ENCODE measurements at places on chromosomes 2 and 18. TPM values are rescaled to one million over a fixed set of nuclear protein-coding genes. Genes with fewer than 3 reads are reported as not detected.

Gene DNER
- 2.6 TPM for total RNA-seq

Gene TUBA3E
- not detected for total RNA-seq

Gene ALLC
- total RNA-seq = not detected

Gene CYTIP
- total RNA-seq = not detected

Gene C18orf32
- 30.9 TPM for total RNA-seq

Gene TRMT61B
- 18.1 TPM for total RNA-seq

Gene MCM6
- total RNA-seq = 5.1 TPM

Gene CHRND
- not detected for total RNA-seq

Gene WDR7
- 10.8 TPM for total RNA-seq

Gene SKOR2
- total RNA-seq = not detected

Gene SPATA3
- total RNA-seq = not detected

Gene TMEM37
- total RNA-seq = 0.72 TPM

Gene NDC80
- 1.9 TPM for total RNA-seq
